ENCODE measurements at places on chromosomes 1 and 21.

DNA sequence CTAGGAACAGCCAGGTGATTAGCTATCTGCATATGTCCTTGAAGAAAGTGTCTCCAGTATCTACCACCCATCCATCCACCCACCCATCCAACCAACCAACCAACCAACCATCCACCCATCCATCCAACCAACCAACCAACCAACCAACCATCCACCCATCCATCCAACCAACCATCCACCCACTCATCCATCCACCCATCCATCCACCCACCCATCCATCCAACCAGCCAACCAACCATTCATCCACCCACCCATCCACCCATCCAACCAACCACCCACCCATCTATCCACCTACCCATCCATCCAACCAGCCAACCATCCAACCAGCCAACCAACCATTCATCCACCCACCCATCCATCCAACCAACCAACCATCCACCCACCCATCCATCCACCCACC lies 12.1 kb downstream of the C21orf58 start:
- H3K4me1 ChIP-seq = no peaks in the 10 kb centered on the region
- H3K27me3 ChIP-seq = no peaks in the 10 kb centered on the region
- H3K27ac ChIP-seq = no peak overlapping the region
- no peak overlapping the region for H3K4me3 ChIP-seq
- DNase-seq = no peak
- peaks cover 19% of the 10 kb centered on the region for H3K36me3 ChIP-seq

DNA sequence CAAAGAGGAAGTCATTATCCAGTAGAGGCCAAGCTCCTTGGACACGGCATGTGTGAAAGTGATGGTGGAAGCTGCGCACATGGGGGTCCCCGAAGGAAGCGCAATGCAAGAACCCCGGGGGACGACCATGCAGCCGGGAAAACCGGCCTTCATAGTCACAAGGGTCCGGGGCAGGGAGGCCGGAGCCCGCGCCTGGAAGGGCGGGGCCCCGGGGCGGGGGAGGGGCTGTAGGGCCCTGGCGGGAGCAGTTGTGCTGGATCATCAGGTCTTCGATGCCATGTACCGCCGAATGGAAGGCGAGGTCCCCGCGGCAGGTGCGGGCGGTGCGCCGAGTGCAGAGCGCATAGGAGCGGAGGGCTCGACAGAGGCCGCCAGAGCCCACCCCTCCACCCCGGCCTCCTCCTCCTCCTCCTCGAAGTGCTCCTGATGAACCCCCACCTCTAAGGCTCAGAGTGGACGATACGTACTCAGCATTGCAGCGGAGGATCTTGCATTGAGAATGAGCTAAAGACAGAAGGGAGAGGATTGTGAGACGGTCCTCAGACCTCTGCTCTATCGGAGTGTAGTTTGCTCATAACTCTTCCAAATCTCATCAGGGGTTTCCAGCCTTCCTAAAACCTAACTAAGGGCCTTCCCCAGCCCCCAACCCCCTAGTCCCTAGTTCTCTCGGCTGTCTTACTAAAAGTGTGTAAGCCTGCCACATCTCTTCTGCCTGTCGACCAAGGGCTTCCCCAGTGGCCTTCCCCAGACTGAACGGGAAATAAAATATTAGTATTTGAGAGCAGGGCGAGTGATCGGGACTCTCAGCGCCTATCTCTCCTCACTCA lies 2.1 kb downstream of the HJV start:
- DNase-seq = no peak
- no peak overlapping the region for H3K27ac ChIP-seq
- no peaks in the 10 kb centered on the region for H3K36me3 ChIP-seq
- H3K4me3 ChIP-seq = no peak overlapping the region
- no peaks in the 10 kb centered on the region for H3K4me1 ChIP-seq

DNA sequence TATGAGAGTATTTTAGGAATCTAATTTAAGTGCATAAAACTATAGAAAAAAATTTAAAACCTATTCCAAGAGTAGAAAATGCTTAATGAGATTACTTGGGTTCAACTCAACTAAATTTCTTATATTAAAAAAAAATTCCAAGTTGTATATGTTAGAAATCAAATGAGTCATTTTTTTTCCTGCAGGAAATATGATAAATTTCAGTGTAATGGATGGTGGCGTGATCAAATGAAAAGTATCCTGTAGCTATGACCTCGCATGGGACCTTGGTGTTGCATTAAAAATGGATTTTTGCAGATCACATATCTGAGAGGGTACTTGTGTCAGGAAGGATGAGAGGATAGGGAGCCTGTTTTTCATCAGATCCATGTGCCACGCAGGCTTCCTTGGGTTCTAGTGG lies 17.9 kb downstream of the ATP5PO start:
- peak; percentile 5 for DNase-seq
- H3K27me3 ChIP-seq = no peaks in the 10 kb centered on the region
- no peak overlapping the region for H3K4me3 ChIP-seq
- H3K36me3 ChIP-seq = peaks cover 11% of the 10 kb centered on the region
- H3K4me1 ChIP-seq = peaks cover 19% of the 10 kb centered on the region

DNA sequence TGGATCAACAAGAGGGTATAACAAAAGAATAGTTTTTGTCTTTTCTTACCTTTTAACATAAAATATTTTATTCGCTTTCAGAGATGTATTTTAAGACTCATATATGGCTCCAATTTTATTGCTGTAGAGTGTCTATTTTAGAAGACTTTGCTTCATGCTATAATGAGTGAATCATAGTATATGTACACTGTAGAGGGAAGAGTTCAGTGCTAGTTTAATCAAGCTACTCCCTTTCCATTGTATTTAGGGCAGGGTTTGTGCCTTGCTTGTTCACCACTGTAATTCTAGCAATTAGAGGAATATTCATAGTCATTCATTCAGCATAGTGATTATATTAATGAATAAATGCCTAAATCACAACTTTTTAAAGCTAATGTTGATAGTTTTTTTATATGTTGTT lies 78.8 kb downstream of the CEP350 start:
- no peaks in the 10 kb centered on the region for H3K27me3 ChIP-seq
- H3K4me1 ChIP-seq = peaks cover 2% of the 10 kb centered on the region
- peak; percentile 7 for DNase-seq

- no peaks in the 10 kb centered on the region for H3K4me1 ChIP-seq
- no peaks in the 10 kb centered on the region for H3K27me3 ChIP-seq
- H3K27ac ChIP-seq = no peak overlapping the region
- H3K36me3 ChIP-seq = peaks cover 21% of the 10 kb centered on the region
- no peak overlapping the region for H3K4me3 ChIP-seq
Measured at GRCh38 chr1:6668503-6668902, 33.1 kb downstream of the DNAJC11 start.

- H3K27ac ChIP-seq = no peak overlapping the region
- no peaks in the 10 kb centered on the region for H3K4me1 ChIP-seq
- H3K36me3 ChIP-seq = no peaks in the 10 kb centered on the region
- H3K4me3 ChIP-seq = no peak overlapping the region
- no peaks in the 10 kb centered on the region for H3K27me3 ChIP-seq
Measured at GRCh38 chr1:177333936-177334595, 163.3 kb downstream of the BRINP2 start.

DNA sequence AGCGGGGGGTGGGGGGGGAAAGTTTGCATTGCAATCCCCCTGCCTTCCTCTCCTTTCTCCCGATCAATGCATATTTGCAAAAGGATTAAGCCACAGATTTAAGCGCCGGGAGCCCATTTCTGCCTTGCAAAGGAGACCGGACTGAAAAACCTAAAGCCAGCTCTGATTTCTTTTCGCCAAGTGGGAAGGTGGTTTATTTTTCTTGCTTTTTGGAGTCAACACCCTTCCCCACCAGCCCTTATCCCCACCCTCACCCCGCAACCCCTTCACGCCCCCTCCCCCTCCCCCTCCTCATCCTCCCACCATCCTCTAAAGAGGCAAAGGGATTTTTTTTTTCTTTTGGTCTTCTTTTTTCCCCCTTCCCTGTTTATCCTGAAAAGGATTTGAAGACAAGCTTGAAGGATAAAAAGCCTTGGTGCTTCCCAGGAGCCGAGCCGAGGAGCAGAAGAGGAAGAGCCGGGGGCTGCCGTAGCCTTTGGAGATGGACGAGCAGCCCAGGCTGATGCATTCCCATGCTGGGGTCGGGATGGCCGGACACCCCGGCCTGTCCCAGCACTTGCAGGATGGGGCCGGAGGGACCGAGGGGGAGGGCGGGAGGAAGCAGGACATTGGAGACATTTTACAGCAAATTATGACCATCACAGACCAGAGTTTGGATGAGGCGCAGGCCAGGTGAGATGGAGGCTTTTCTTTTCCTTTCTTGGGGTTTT lies 513 bp downstream of the PBX1 start:
- peak overlapping the region; percentile 99 for H3K27ac ChIP-seq
- H3K27me3 ChIP-seq = no peaks in the 10 kb centered on the region
- H3K4me1 ChIP-seq = no peaks in the 10 kb centered on the region
- DNase-seq = no peak

GRCh38 chr1:65323246-65323645 lies 13.9 kb downstream of the DNAJC6 start:
- no peaks in the 10 kb centered on the region for H3K36me3 ChIP-seq
- no peaks in the 10 kb centered on the region for H3K4me1 ChIP-seq

DNA sequence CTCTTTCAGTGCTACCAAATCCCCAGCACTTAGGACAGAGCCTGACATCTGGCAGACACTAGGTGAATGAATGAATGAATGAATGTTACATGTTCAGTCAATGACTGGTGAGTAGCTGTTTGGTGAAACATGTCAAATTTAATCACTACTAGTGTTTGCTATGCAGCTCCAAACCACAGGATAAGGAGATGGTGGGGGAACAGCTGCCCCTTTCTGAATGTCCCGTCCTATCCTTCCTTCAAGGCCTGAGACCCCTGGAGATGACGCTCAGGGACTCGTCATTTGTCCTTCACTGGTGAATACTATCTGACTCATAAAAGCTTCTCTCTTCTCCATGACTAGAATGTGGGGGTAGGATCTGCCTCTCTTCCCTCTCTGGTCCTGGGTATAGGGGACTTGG lies 175.4 kb downstream of the HIVEP3 start:
- H3K4me1 ChIP-seq = peaks cover 23% of the 10 kb centered on the region
- H3K27ac ChIP-seq = no peak overlapping the region
- no peaks in the 10 kb centered on the region for H3K27me3 ChIP-seq
- no peaks in the 10 kb centered on the region for H3K36me3 ChIP-seq

DNA sequence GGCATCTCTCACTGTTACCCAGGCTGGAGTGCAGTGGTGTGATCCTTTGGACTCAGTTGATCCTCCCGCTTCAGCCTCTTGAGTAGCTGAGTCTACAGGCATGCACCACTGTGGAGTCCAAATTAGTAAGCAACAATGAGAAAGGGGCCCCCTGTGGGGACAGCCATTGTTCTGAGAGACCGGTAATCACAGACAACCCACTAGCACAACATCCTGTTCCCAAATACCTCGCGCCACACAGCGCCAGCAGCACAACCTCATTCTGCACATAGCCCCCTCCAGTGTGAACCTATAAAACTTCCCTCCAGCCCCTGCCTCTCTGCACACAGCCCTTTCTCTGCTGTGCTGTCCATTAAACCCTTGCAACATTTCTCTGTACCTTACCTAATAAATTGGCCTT lies 226.4 kb downstream of the DYRK1A start:
- H3K4me1 ChIP-seq = no peaks in the 10 kb centered on the region
- no peak overlapping the region for H3K27ac ChIP-seq
- peaks cover 34% of the 10 kb centered on the region for H3K27me3 ChIP-seq
- no peak for DNase-seq
- H3K36me3 ChIP-seq = no peaks in the 10 kb centered on the region
- H3K4me3 ChIP-seq = no peak overlapping the region

- no peaks in the 10 kb centered on the region for H3K36me3 ChIP-seq
- H3K27me3 ChIP-seq = no peaks in the 10 kb centered on the region
- no peak for DNase-seq
Measured at GRCh38 chr1:70038025-70038424, 167.4 kb downstream of the LRRC40 start.

- H3K4me1 ChIP-seq = no peaks in the 10 kb centered on the region
- peak within 1 kb of the TSS; percentile 85 for H3K4me3 ChIP-seq
- H3K27ac ChIP-seq = peak within 1 kb of the TSS; percentile 81
Measured at GRCh38 chr1:36397378-36398230, at the start of gene LSM10. Gene LSM10 (minus strand): TSS chr1:36397908. CDS start chr1:36394129, 3,779 bp downstream.

- H3K36me3 ChIP-seq = no peaks in the 10 kb centered on the region
- H3K4me3 ChIP-seq = no peak overlapping the region
- no peaks in the 10 kb centered on the region for H3K27me3 ChIP-seq
- DNase-seq = no peak
- no peak overlapping the region for H3K27ac ChIP-seq
- no peaks in the 10 kb centered on the region for H3K4me1 ChIP-seq
Measured at GRCh38 chr1:50447961-50448360, 24.7 kb upstream of the DMRTA2 start.

DNA sequence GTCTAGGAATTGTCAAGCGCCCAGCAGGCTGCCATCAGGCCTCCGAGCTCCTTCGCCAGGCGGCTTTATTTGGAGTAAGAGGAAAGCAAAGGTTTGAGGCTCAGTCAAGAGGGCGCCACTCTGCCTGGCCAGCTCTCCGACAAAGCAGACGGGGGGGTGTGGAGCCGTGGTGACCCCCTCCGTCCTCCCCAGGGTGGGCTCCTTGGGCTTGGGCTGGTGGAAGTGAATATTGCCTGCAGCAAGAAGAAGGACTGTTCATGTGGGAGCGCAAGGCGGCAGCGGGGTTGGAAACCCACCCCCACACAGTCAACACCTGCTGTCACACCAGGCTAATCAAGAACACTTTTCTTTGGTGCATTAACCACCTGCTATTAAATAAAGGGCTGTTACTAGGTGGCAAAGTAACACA lies 14.6 kb downstream of the EPHX1 start:
- H3K27ac ChIP-seq = no peak overlapping the region
- no peak for DNase-seq
- H3K4me3 ChIP-seq = no peak overlapping the region
- H3K4me1 ChIP-seq = peaks cover 2% of the 10 kb centered on the region
- no peaks in the 10 kb centered on the region for H3K27me3 ChIP-seq

- no peak overlapping the region for H3K27ac ChIP-seq
- DNase-seq = no peak
- H3K27me3 ChIP-seq = peaks cover 25% of the 10 kb centered on the region
- H3K4me1 ChIP-seq = no peaks in the 10 kb centered on the region
- H3K4me3 ChIP-seq = no peak overlapping the region
- no peaks in the 10 kb centered on the region for H3K36me3 ChIP-seq
Measured at GRCh38 chr1:17363771-17364170, 8.2 kb upstream of the PADI6 start.

DNA sequence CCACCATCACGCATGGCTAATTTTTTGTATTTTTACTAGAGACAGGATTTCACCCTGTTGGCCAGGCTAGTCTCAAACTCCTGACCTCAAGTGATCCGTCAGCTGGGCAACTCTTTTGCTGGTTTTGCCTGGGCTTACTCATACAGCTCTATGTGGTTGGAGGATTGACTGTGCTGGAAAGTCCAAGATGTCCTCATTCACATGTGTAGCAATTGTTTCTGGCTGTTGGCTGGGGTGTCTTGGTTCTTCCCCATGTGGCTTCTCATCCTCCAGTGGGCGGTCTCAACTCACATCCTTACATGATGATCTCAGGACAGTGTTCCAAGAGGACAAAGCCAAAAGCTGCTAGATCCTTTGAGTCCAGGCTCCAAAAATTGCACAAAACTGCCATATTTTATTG lies 53.3 kb downstream of the TEX35 start:
- H3K4me1 ChIP-seq = no peaks in the 10 kb centered on the region
- H3K27ac ChIP-seq = no peak overlapping the region
- no peaks in the 10 kb centered on the region for H3K36me3 ChIP-seq
- no peaks in the 10 kb centered on the region for H3K27me3 ChIP-seq
- no peak overlapping the region for H3K4me3 ChIP-seq
